ENCODE measurements at places on chromosomes 1 and 21.

GRCh38 chr1:161171191-161171590, 5.0 kb downstream of the PPOX start:
- no peak for DNase-seq

DNA sequence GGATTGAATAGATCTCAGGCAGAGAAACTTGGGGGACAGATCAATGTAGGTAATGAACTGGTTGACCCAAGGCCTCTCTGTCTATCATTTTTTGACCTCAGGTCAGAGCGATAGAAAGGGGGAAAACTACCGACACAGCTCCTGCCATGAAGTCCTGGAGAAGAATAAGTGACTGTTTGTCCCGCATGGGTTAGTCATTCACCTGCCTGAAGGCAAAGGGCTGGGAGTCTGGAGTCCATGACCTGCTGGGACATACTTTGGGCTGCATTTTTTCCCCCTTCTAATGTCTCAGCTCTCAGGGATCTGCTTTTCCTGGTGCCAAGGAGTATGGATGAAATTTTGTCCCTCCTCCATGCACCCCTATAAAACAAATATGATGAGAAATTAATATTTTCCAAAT, 1.6 kb upstream of the ROR1 start:
- no peak for DNase-seq

- DNase-seq = no peak
Observed at GRCh38 chr21:20661745-20662422, 336.3 kb upstream of the NCAM2 start.

- DNase-seq = no peak
Observed at GRCh38 chr1:150309758-150310508, 11.4 kb upstream of the PRPF3 start.

DNA sequence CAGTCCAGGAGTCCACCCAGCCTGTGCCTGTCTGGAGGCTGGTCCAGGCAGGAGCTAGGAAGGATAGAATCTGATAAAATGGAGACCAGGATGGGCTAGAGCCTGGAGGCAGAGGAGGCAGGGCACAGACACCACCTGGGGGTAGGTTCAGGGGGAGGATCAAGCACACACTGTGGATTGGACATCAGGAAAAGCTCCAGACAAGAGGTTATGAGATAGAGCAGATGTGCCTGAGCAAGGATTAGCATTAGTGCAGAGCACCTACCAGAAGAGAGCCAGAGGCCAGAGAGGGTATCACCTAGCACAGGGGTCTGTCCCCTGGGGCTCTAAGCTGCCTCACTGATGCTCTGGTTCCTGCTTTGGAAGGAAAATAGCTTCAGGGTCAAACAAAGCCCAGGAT, 216.7 kb upstream of the ZC3H12A start:
- no peak for DNase-seq

GRCh38 chr1:145692785-145693443, 14.3 kb downstream of the PDZK1 start:
- no peak for DNase-seq

DNA sequence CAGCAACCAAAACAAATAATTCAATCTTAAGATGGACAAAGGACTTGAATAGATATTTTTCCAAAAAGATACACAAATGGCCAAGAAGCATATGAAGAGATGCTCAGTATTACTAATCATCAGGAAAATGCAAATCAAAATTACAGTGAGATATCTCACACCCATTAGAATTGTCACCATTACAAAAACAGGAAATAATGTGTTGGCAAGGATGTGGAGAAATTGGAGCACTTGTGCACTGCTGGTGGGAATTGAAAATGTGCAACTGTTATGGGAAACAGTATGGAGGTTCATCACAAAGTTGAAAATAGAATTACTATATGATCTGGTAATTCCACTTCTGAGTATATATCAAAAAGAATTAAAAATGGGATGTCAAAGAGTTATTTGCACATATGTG, 83.2 kb downstream of the SH3GLB1 start:
- DNase-seq = no peak

DNA sequence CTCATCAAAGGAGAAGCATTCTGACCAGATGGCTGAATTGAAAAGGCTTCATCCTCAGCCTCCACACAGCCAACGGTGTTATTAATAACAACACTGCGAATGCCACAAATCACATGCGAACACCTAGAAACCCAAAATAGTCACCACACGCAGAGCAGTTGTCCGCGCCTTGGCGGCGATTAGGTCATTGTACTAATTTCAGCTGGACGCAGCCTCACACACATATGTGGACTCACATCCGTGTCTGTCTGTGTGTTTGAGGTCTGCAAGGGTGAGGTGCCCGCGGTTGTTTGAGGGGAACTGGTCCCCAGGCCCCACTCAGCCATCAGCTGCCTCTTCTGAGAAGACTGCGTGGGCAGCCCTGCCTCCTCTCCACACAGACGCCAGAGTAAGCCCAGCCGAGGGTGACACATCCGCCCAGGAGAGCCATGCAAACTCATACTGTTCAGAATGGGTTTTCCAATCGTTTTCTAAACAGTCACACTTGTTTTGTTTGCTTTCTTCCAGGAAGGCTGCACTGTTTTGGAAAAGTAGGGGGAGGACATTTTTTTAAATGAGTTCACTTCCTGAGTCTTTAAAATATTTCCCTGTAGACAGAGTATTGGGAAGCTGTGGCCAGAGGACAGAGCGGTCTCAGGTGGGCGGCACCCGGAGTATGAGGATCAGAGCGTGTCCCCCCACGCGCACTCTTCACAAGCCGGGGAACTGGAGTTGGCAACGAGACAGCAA, 53.4 kb downstream of the TOMM20 start:
- DNase-seq = peak; percentile 82

GRCh38 chr1:29893806-29894205, 657.5 kb downstream of the PTPRU start:
- DNase-seq = no peak

GRCh38 chr1:202365092-202365815, 16.8 kb downstream of the PPP1R12B start:
- DNase-seq = no peak

DNA sequence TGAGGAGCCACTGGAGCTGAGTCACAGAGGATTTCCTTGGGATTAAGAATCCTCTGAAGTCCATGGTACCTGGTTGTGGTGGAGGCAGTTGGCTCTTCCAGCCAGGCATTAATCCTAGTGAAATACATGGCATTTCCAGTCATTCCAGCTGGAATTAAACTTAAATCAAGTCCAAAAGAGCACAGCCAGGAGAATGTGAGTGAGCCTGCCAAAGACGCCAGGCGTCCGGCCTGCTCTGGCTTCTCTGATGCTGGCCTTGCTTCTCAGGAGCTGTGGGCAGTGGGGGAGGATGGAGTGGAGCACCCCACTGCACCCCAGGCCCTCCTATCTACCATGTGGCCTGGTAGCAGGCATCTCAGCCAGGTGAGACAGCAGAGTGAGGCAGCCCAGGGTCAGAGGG, 23.4 kb upstream of the TENT5C start:
- DNase-seq = no peak

DNA sequence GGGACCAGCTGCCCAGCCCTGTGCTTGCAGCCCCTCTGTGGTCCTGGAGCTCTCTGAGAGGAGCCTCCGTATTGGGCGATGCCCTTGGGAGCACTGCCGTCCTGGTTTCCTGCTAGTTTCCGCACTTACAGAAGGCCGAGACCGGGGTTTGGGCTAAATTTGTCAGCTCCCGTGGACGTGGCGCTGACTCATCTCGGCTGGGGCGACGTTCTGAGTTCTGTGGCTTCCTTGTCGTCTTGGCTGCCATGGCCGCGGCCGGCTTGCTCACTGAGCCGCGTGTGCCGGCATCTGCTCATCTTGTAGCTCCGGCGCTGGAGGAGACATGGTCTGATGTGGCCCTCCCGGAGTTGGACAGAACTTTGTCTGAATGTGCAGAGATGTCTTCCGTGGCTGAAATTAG, 64.9 kb downstream of the PCNT start:
- DNase-seq = no peak

- no peak for DNase-seq
Observed at GRCh38 chr1:214660900-214661299, 57.9 kb downstream of the CENPF start.

GRCh38 chr1:74689621-74690363, 16.2 kb upstream of the ERICH3 start:
- DNase-seq = no peak

- peak; percentile 76 for DNase-seq
Observed at GRCh38 chr1:23558140-23558871, 995 bp downstream of the ID3 start.

DNA sequence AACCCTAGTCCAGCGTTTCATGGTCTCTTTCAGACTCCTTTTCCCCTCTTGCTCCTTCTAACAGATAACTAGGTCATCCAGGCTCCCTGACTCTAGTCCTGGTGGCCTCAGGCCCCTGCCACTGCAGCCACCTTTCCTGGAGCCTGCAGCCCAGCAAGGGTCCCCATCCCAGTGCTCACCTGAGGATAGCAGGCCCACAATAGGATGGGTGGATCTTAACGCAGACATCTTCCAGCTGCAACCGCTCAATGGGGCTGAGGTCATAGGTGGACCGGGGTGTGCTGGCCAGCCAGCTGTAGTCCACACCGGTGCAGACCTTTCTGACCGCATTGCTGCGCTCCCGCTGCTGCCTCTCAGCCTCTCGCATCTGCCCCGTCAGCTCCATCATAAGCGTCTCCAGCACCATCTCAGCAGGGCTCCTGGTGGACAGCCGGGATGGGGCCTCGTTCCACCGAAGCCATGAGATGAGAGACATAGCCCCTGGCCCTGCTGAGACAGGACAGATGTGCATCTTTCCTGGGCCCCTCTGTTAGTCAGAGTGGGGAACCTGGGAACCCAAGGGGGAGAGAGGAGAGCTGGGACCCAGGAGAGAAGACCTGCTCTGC, 10.9 kb downstream of the RD3 start:
- no peak for DNase-seq

GRCh38 chr1:193113258-193113991, 8.2 kb upstream of the GLRX2 start:
- DNase-seq = no peak

- DNase-seq = no peak
Observed at GRCh38 chr1:241706967-241707366, 54.9 kb downstream of the WDR64 start.

GRCh38 chr1:6419804-6420453, at the start of gene HES2:
Gene HES2, minus strand, starts transcription at chr1:6419919. Its CDS starts 99 bp downstream, at chr1:6419820.
- no peak for DNase-seq

- DNase-seq = no peak
Observed at GRCh38 chr1:151838222-151839081, 1.2 kb downstream of the C2CD4D start.

DNA sequence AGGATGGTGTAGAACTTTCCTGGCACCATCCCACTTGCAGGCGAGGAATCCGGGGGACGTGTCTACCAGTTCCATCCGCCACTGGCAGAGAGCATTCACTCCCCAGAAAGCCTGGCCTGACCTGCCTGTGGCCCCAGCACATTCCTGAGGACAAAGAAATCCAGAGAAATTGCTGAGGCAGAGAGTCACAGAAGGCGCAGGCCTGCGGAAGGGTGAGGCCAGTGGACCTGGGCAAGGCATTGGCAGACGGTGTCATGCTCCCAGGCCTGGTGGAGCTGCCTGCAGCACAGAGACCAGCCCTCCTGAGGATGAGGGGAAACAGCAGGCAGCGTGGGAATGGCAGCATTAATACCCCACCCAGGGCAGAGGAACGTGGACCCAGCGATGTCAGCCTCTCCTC, 81.2 kb upstream of the F3 start:
- DNase-seq = no peak

GRCh38 chr1:19398309-19398760, 86.2 kb downstream of the SLC66A1 start:
- DNase-seq = no peak

Measured in Right ventricle myocardium inferior (tissue), 1 donor.